ENCODE measurements at places on chromosomes 3 and 15. TPM values are rescaled to one million over a fixed set of nuclear protein-coding genes. Genes with fewer than 3 reads are reported as not detected.

Gene PCSK6
- 12.4 TPM for total RNA-seq

Gene WDR72
- total RNA-seq, result 8.3 TPM

Gene GP5
- 0.01 TPM for total RNA-seq

Gene MAGI1
- total RNA-seq, result 4.0 TPM

Gene TYRO3
- 18.2 TPM for total RNA-seq

Gene RTP3
- total RNA-seq, result not detected
